Neural progenitor cell (in vitro differentiated cells): ENCODE measurements at places on chromosomes 16 and 17.

- H3K27me3 ChIP-seq = peaks cover 39% of the 10 kb centered on the region
- H3K4me1 ChIP-seq = peaks cover 6% of the 10 kb centered on the region
- no peaks in the 10 kb centered on the region for H3K36me3 ChIP-seq
- H3K27ac ChIP-seq = no peak overlapping the region
- H3K4me3 ChIP-seq = no peak overlapping the region
Observed at GRCh38 chr17:43940630-43941029, 1.6 kb downstream of the PPY start.

GRCh38 chr17:80153004-80153403 lies 6.1 kb upstream of the EIF4A3 start:
- H3K4me3 ChIP-seq = no peak overlapping the region
- H3K27me3 ChIP-seq = no peaks in the 10 kb centered on the region
- no peak overlapping the region for H3K27ac ChIP-seq

- no peak overlapping the region for H3K4me3 ChIP-seq
- no peak for DNase-seq
- H3K27ac ChIP-seq = no peak overlapping the region
- H3K36me3 ChIP-seq = no peaks in the 10 kb centered on the region
Observed at GRCh38 chr17:77218902-77219301, 78.1 kb downstream of the SEC14L1 start.

- no peak for DNase-seq
- H3K27me3 ChIP-seq = no peaks in the 10 kb centered on the region
- no peak overlapping the region for H3K27ac ChIP-seq
- no peaks in the 10 kb centered on the region for H3K36me3 ChIP-seq
- H3K4me1 ChIP-seq = peaks cover 11% of the 10 kb centered on the region
Observed at GRCh38 chr17:82021900-82022309, 773 bp downstream of the CENPX start.

GRCh38 chr17:54013072-54013471 lies 190.3 kb downstream of the KIF2B start:
- H3K4me3 ChIP-seq = no peak overlapping the region
- no peaks in the 10 kb centered on the region for H3K27me3 ChIP-seq
- H3K4me1 ChIP-seq = no peaks in the 10 kb centered on the region
- H3K36me3 ChIP-seq = no peaks in the 10 kb centered on the region
- DNase-seq = no peak
- no peak overlapping the region for H3K27ac ChIP-seq

- no peak overlapping the region for H3K27ac ChIP-seq
- H3K36me3 ChIP-seq = no peaks in the 10 kb centered on the region
- no peak overlapping the region for H3K4me3 ChIP-seq
- no peak for DNase-seq
- no peaks in the 10 kb centered on the region for H3K27me3 ChIP-seq
Observed at GRCh38 chr16:47716571-47716970, 255.4 kb downstream of the PHKB start.
